ENCODE measurements at places on chromosomes 3 and 15. TPM values are rescaled to one million over a fixed set of nuclear protein-coding genes. Genes with fewer than 3 reads are reported as not detected.
A peak's percentile ranks its signal among the peaks of the same experiment; 100 is the strongest.

DNA sequence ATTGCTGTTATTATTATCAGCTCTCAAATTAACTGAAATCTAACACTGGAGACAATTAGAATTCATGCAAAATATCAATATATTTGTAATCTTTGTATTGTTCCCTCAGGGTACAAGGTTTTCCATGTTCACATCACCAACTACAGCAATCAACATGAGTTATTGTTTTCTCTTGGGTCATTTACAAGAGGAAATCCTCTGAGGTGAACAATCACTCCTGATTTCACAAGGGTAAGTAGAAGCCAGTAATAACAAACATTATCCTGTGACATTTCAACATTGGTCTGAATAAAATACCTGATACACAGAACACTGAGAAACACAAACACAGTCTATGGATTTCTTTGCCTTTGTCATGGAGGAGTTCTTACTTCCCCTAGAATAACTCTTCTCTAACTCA is 174.0 kb downstream of the SUCNR1 start:
- no peak for DNase-seq
- H3K4me3 ChIP-seq, result no peak overlapping the region
- H3K36me3 ChIP-seq, result no peaks in the 10 kb centered on the region
- no peaks in the 10 kb centered on the region for H3K27me3 ChIP-seq
- H3K4me1 ChIP-seq, result peaks cover 9% of the 10 kb centered on the region

- H3K27me3 ChIP-seq, result peaks cover 4% of the 10 kb centered on the region
- no peaks in the 10 kb centered on the region for H3K4me1 ChIP-seq
- H3K36me3 ChIP-seq, result no peaks in the 10 kb centered on the region
- peak; percentile 36 for DNase-seq
- no peak overlapping the region for H3K27ac ChIP-seq
Measured at GRCh38 chr15:69893863-69894262, 203.9 kb downstream of the TLE3 start.

- no peaks in the 10 kb centered on the region for H3K4me1 ChIP-seq
- H3K27ac ChIP-seq, result no peak overlapping the region
- H3K36me3 ChIP-seq, result no peaks in the 10 kb centered on the region
- H3K27me3 ChIP-seq, result no peaks in the 10 kb centered on the region
Measured at GRCh38 chr15:59268168-59268851, 61.7 kb downstream of the LDHAL6B start.

- H3K27me3 ChIP-seq, result no peaks in the 10 kb centered on the region
- no peak overlapping the region for H3K27ac ChIP-seq
- H3K4me3 ChIP-seq, result no peak overlapping the region
- H3K4me1 ChIP-seq, result no peaks in the 10 kb centered on the region
- H3K36me3 ChIP-seq, result no peaks in the 10 kb centered on the region
Measured at GRCh38 chr3:85258326-85258725, 299.5 kb downstream of the CADM2 start.

SPINK8 gene
- total RNA-seq, result not detected

NPAP1 gene
- 1.2 TPM for total RNA-seq

ONECUT1 gene
- 15.2 TPM for total RNA-seq

Measured in hepatocyte (in vitro differentiated cells).